Right ventricle myocardium superior (tissue), 1 donor: ENCODE measurements at places on chromosomes 16 and 17. TPM values are rescaled to one million over a fixed set of nuclear protein-coding genes. Genes with fewer than 3 reads are reported as not detected.
A peak's percentile ranks its signal among the peaks of the same experiment; 100 is the strongest.

- peak; percentile 74 for DNase-seq
Observed at GRCh38 chr16:53503991-53504663, 1.1 kb upstream of the AKTIP start.

Gene IRX5
- 11.6 TPM for total RNA-seq

- no peak for DNase-seq
Observed at GRCh38 chr16:752007-752312, 8.6 kb upstream of the MSLN start.

Gene PMFBP1
- total RNA-seq = 0.19 TPM

Gene PKMYT1
- 1.1 TPM for total RNA-seq

DNA sequence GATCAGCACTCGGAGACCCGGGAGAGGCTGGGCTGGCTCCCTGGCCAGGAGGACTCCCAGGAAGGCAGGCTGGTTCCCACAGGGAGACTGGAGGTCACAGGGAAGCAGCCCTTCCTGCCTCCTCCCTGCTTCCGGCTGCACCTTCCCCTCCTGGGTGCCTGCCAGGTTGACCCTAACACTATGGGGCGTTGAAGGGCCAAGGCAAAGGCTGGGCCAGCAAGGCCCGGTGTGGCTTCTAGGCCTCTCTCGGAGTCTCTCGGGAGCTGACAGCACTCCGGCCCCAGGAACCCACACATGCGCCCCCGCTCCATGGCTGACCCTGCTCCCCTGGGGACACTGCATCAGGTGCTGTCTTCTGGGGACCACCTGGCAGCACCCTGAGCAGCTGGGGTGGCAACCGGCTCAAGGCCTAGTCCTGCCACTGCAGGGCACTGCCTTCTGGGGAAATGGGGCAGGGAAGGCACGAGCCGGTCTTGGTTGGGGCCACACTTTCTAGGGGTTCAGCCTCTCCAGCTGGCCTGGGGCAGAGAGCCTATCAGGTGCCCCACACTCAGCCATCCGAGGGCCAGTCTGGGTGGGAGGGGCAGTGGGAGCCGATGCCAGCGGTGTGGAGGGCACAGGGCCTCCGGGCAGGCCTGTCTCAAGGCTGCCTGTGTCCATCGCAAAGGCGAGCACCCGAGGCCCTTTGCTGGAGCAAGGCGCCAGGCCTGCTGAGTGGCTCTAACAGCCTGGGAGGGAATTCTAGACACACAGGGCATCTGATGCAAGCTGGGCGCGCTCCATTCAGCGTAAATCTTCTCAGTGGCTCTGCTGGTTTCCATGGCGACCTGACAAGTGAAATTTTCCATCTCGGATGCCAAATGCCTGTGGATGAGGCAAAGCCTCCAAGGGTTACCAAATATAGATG lies 5.6 kb upstream of the MTSS2 start:
- DNase-seq = peak; percentile 80

DNA sequence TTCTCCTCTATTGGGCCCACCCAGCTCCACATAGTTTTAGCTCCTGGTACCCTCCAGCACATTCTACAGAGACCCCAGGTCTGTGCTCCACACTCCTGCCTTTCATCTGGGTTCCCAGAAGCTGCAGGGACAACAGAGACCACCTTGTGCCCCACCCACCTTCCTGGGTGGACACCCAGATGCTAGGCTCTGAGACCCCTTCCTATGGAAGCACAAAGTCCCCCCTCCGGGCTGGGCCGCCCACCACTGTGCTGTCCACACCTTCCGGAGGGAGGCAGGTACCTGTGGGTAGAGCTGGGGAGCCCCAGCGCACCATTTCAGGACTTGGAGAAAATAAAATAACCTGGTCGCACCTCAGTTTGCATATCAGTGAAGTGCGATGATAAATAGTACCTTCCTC lies 224.9 kb upstream of the FOXF1 start:
- DNase-seq = no peak

GRCh38 chr16:87780385-87780989 lies 14.7 kb upstream of the KLHDC4 start:
- no peak for DNase-seq

- DNase-seq = no peak
Observed at GRCh38 chr16:54072237-54072636, 214.3 kb downstream of the IRX3 start.
